Right ventricle myocardium inferior (tissue), 1 donor: ENCODE measurements at places on chromosomes 4 and X. TPM values are rescaled to one million over a fixed set of nuclear protein-coding genes. Genes with fewer than 3 reads are reported as not detected.

- DNase-seq = no peak
These were observed 79.6 kb downstream of the COMMD8 start for GRCh38 chr4:47383829-47384427.

- no peak for DNase-seq
These were observed 72.8 kb upstream of the NEIL3 start for GRCh38 chr4:177236886-177237285.

- no peak for DNase-seq
These were observed 139.9 kb downstream of the FRMPD4 start for GRCh38 chrX:12278151-12278550.

GRCh38 chr4:174318829-174319764 is 35.4 kb downstream of the CEP44 start:
- no peak for DNase-seq

DNA sequence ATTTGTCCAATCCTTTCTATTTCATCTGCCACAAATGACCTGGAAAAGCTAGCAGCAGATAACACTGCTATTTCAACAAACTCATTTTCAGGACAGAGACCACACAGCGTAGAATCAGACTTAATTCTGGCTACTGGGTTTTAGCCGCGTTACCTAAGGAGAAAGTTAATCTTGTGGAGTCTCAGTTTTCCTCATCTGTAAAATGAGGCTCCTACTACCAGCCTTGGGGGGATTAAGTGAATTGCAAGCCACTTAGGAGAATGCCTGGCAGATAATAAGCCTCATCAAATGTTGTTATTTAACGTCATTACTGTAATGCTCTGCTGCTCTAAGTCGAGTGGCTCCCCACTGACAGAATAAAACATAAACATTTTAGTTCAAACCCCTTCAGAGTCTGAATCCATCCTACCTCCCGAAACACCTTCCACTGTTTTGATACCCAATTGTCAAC is 1.4 kb downstream of the CCNI start:
- no peak for DNase-seq

- no peak for DNase-seq
These were observed 10.5 kb upstream of the PAQR3 start for GRCh38 chr4:78949735-78950134.

UGT8 gene
- not detected for total RNA-seq

DNA sequence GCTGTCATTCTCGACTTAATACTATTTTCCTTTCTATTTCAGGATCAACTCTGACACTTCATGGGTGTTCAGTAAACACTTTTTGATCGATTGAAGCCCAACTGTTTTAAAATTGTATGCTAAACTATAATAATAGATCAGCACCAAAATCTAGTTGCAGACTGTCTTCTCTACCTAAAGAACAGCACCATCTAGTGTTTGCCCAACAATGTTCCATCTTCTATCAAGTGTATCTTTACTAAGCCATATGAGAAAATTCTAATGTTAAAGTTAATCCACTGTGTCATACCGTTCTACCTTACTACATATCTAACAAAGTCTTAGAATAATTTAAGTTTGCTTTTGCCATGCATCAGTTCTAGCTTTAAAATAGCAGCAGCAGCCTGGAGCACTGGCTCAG is 113.0 kb upstream of the PRDX4 start:
- DNase-seq = no peak

MSX1 gene
- total RNA-seq = 2.7 TPM

- no peak for DNase-seq
These were observed 170.0 kb downstream of the CENPC start for GRCh38 chr4:67375291-67375690.

- no peak for DNase-seq
These were observed 659.7 kb downstream of the CENPC start for GRCh38 chr4:66885501-66886165.

GRCh38 chrX:24005028-24005427 is 22.0 kb downstream of the KLHL15 start:
- DNase-seq = no peak

- no peak for DNase-seq
These were observed 6.9 kb downstream of the G3BP2 start for GRCh38 chr4:75666299-75666698.

GRCh38 chr4:118139241-118139640 is 105.0 kb downstream of the NDST3 start:
- no peak for DNase-seq

DNA sequence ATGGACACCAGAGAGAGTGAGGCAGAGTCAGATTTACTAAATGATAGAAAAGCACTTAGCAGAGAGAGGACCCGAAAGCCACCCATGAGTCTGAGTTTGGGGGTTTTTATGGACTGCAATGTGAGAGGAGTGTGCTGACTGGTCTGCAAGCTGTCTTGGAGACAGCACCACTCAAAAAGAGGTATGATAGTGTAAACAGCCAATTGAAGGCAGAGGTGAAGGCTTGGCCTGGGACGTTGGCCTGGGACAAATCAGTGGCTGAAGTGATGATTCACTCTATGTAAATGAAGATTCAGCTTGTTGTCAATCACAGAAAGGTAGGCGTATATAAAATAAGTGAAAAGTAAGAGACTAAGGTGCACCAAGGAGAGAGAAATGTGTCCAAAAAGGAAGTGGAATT is 217.6 kb upstream of the ZFP42 start:
- DNase-seq = no peak

GPRIN3 gene
- total RNA-seq = 5.9 TPM

GRCh38 chrX:31580227-31580626 is 508.4 kb upstream of the FTHL17 start:
- DNase-seq = no peak

DNA sequence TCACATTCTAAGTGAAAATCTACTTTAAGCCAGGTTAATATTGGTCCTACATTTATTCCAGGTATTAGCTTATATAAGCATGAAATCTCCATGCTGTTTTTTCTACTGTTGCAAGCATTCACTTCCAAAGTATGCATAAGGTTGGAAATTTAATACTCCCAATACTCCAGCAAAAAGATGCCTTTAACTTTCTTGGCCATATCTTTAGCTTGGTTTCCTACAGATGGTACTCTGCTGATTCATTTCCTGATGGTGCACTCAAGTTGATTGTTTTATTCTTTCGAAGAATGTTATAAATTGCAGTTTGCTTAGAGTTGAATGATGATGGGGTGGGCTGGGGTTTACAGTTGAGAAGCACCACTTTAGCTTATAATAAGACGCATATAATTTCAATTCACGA is 330.2 kb downstream of the PTTG2 start:
- DNase-seq = no peak

PPP1R3F gene
- 19.5 TPM for total RNA-seq

GRCh38 chr4:150178161-150178560 is 99.9 kb downstream of the DCLK2 start:
- DNase-seq = no peak

- no peak for DNase-seq
These were observed 4.3 kb downstream of the MAEA start for GRCh38 chr4:1293991-1294390.

CORIN gene
- total RNA-seq = 53.9 TPM

FAT1 gene
- 55.2 TPM for total RNA-seq

DNA sequence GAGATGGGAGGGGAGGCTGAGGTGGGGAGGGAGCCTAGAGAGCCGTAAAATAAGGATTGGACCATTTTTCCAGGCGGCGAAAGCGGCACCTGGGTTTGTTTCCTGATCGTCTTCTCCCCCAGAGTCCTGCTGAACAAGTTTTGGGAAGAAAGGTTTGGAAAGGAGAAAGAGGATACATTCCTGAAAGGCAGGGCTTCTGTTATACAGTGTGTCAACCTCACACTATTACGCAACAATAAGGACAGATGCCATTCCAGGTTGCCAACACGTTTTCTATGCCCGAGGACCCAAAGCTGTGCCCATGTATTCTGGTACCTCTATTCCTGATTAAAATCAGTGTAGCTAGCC is 658 bp downstream of the SCOC start:
- DNase-seq = no peak

- no peak for DNase-seq
These were observed 898 bp downstream of the CMC4 start for GRCh38 chrX:155070038-155070437.

DNA sequence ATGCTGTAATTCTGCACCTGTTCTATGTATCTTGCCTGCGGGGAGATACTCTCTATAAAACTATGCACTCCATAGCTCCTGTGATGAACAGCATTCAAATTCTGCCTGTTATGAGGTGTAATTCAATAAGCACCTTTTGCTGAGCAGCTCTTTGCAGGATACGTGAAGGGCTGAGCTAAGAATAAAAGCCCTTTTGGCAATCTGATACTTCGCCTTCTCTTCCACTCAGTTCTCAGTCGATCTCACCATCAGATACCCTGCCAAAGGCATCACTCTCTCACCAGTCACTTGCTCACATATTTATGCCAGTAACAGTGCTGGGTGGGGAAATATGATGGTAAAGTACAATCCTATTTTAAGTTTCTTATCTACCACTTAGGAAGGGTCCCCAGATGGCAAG is 67.2 kb downstream of the RPS3A start:
- no peak for DNase-seq

LUZP4 gene
- total RNA-seq = not detected

GRCh38 chr4:48275686-48276085 is 6.0 kb upstream of the TEC start:
- no peak for DNase-seq

FAM47A gene
- not detected for total RNA-seq

GRCh38 chr4:79831119-79831528 is 241.9 kb downstream of the ANTXR2 start:
- DNase-seq = no peak

DNA sequence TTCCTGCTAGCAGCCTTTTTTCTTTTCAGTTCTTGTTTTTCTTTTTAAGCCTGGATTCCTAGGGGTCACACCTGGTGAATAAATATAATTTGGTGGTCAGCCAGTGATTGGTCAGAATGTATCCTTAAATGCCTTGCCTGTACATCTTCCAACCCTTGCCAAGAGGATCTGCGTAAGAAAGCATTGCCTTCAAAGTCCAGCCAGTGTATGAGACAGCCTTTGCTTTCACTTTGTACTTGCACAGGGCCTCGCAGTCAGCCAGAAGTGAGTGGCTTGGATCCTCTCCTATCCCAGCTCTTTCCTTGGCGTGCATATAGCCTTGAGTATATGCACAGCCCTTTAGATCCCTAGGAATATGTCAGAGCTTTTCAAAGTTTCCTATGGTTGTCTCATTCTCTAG is 22.2 kb downstream of the KANTR start:
- no peak for DNase-seq

DNA sequence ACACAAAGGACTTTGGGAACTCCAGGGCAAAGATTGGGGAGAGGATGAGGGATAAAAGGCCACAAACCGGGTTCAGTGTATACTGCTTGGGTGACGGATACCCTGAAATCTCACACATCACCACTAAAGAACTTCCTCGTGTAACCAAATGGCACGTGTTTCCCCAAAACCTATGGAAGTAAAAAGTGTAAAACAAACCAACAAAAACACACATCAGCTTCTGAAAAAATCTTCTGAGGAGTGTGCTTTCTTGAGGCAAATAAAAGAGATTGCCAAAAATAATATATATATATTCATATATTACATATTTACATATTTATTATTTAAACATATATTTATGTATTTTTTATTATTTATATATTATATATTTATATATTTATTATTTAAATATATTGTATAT is 3.9 kb downstream of the P2RY8 start:
- DNase-seq = no peak

CTSO gene
- 7.4 TPM for total RNA-seq

LPAR4 gene
- total RNA-seq = 0.22 TPM

MAGEE2 gene
- 0.16 TPM for total RNA-seq

TCEAL5 gene
- not detected for total RNA-seq

DDX53 gene
- not detected for total RNA-seq

MAGEA12 gene
- not detected for total RNA-seq

CENPE gene
- 0.51 TPM for total RNA-seq

ACE2 gene
- 16.6 TPM for total RNA-seq

DNA sequence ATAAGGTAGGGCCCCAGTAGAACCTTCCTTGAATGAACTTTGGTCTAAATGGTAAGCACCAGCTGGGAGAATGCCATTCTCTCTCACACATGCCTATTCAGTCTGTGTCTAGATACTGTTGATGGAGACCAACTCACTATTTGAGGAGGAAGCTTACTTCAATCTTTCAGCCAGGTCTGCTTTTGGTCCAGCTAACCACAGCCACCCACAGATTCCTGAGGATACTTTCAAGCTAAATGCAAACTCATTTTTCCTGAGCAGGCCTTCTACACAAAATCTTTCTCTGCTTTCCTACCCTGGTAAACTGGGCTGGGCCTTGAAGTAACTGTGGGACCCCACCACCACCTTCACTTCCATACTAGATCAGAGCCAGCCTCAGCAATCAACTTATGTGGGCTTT is 76.9 kb upstream of the KLF3 start:
- DNase-seq = no peak

GRCh38 chr4:74896595-74896994 is 36.3 kb upstream of the PARM1 start:
- DNase-seq = no peak

IQSEC2 gene
- total RNA-seq = 11.6 TPM

F8A2 gene
- not detected for total RNA-seq

ZNF185 gene
- total RNA-seq = 1.9 TPM

- DNase-seq = no peak
These were observed 279.7 kb downstream of the CHIC1 start for GRCh38 chrX:73842541-73843234.

STBD1 gene
- 29.4 TPM for total RNA-seq

- DNase-seq = no peak
These were observed 507.4 kb downstream of the C4orf33 start for GRCh38 chr4:129603241-129603931.
